ENCODE measurements at places on chromosomes 3 and 15. TPM values are rescaled to one million over a fixed set of nuclear protein-coding genes. Genes with fewer than 3 reads are reported as not detected.

ADCY5 gene
- total RNA-seq = not detected

FETUB gene
- total RNA-seq = not detected

NTRK3 gene
- under 0.01 TPM for total RNA-seq

ULK4 gene
- total RNA-seq = 42.5 TPM

HES1 gene
- 22.9 TPM for total RNA-seq
